ENCODE measurements at places on chromosomes 16 and 17.

- DNase-seq, result peak; percentile 98
These were observed 694 bp upstream of the SRCAP start for GRCh38 chr16:30698139-30698815.

GRCh38 chr17:78933959-78934568, 8.9 kb upstream of the TIMP2 start:
- peak; percentile 99 for DNase-seq

- no peak for DNase-seq
These were observed 3.4 kb downstream of the TMEM11 start for GRCh38 chr17:21210411-21211076.

GRCh38 chr17:69111794-69112193, 29.9 kb downstream of the ABCA6 start:
- no peak for DNase-seq

DNA sequence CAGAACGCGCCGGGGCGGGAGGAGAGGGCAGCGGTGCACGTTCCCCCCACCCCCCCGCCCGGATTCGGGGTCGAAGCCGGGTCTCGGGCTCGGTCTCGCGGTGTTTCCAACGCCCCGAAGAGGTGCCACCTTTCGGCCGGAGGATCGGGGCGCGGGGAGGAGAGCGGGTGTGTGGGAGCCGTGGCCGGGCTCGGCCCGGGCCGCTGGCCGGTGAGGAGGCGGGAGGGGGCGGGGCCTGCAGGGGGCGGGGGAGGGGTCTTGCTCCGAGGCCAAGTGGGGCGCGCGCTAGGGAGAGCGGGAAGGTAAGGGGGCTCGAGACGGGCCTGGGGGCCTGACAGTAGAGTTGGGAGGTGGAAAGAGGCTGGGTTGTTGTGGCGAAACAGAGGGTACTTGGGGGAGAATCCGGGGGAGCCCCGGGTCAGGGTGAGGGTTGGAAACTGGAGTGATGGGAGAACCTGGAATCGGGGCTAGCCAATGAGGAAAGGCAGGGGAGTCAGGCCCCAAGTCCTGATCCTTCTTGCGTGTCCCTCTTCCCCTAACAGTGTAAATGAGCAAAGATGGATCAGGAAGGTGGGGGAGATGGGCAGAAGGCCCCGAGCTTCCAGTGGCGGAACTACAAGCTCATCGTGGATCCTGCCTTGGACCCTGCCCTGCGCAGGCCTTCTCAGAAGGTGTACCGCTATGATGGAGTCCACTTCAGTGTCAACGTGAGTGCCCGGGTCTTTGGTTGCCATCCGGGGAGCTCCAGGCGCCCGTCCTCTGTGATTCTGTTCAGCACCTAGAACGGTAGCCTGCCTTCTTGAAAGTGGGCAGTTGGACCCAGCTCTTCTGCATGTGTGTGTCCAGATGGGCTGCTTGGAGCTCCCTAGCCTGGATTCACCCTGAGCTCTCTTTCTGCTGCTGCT, 873 bp downstream of the SETD1A start:
- DNase-seq, result peak; percentile 51

- peak; percentile 81 for DNase-seq
These were observed 24.8 kb upstream of the NSRP1 start for GRCh38 chr17:30091771-30092170.

- peak; percentile 31 for DNase-seq
These were observed 22.7 kb downstream of the BCO1 start for GRCh38 chr16:81261049-81261648.

DNA sequence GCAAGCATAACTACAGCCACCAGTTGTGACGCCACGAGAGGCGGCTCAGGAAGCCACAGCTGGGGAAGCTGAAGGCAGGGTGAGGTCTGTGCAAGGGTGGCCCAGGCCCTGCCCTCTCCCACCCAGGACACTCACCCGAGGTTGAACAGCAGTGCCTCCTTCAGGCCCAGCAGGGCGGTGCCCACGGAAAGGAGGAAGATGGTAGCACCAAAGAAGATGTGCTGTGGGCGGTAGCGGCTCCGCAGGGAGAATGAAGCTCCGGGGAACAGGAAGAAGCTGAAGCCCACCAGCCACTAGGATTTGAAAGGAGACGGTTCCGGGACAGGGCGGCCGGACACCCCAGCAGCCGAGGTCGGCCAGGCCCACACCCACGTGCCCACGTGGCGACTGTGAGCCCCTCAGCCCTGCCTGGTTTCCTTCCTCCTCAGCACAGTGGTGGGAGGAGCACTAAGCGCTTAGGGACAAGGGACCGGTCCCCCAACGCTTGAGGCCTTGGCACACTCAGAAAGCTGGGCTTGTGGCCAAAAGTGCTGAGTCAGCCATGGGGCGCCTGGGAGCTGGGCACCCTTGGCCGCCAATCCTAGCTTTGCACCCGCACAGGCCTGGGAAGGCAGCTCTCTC, 11.0 kb downstream of the CYB561 start:
- DNase-seq, result peak; percentile 41

GRCh38 chr17:16107165-16107770, 107.6 kb downstream of the TTC19 start:
- DNase-seq, result no peak

DNA sequence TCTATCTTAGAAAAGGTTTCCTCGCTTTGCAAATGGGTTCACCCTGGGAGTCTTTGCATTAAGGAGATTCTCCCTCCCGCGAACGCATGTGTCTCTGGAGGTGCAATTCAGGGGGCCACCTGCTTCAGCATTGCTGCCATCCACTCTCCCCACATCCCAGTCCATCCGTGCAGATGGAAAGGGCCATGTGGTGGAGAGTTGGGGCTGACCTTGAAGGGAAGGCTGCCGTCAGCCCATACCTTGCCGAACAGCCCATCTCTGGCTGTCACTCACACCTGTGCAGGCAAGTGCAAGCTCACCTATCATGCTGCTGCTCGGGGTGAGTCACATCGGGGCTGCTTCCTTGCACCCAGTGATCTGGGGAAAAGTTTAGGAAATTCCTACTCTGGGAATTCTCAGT, 106.1 kb downstream of the ZNF423 start:
- DNase-seq, result no peak

GRCh38 chr17:47694581-47695428, 844 bp downstream of the TBKBP1 start:
- DNase-seq, result peak; percentile 69

DNA sequence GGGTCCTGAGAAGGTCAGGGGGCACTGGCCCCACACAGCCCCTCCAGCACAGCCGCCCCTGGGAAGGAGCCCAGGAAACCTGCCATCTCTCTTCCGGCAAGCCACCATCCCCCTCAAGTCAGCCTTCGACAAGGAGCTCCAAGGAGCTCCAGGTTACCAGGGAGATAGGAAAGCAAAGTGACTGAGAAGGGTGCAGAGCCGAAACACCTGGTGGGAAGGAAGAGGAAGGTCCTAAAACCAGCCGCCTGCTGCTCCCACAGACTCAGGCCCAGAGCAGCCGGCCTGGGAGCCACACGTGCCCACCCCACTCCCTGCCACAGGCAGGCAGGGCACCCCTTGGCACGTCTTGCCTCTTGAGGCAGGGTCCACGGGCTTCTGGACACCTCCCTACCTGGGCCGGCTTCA, 80.7 kb downstream of the TIMM22 start:
- no peak for DNase-seq

DNA sequence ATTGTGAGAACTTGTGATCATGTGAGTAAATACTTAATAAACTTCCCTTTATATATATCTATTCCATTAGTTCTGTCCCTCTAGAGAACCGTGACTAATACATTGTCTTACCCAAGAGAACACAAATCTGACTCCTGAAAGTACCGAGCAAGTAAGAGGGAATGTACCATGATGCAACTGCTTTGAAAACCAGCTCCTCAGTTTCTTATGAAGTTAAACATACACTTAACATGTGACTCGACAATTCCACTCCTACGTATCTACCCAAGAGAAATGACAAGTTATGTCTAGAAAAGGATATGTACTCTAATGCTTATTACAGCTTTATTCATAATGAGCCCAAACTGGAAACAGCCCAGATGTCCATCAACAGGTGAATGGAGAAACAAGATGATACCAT, 8.8 kb upstream of the GJD3 start:
- peak; percentile 89 for DNase-seq

GRCh38 chr16:89612415-89613166, 851 bp upstream of the DPEP1 start:
- no peak for DNase-seq
